ENCODE measurements at places on chromosomes 2 and 18.

DNA sequence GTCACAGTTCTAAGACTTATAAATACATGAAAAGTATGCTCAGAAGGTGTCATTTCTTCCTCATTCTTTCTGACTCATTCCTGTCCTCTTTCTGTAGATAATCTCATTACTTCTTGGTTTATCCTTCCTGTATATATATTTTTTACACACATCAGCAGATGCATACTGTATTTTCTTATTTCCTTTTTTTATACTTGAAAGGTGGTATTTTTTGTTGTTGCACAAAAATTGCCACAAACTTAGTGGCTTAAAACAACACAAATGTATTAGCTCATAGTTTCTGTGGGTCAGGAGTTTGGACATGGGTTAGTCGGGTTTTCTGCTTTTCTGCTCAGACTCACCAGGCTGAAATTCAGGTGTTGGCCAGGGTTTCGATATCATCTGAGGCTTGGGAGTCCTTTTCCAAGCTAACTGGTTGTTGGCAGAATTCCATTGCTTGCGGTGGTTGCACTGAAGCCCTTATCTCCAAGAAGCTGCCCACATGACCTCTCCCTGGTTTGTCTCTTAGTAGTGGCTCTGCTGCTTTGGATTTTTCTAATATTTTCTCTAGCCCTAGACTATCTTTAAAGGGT, 162.6 kb downstream of the FMNL2 start:
- no peak for DNase-seq

DNA sequence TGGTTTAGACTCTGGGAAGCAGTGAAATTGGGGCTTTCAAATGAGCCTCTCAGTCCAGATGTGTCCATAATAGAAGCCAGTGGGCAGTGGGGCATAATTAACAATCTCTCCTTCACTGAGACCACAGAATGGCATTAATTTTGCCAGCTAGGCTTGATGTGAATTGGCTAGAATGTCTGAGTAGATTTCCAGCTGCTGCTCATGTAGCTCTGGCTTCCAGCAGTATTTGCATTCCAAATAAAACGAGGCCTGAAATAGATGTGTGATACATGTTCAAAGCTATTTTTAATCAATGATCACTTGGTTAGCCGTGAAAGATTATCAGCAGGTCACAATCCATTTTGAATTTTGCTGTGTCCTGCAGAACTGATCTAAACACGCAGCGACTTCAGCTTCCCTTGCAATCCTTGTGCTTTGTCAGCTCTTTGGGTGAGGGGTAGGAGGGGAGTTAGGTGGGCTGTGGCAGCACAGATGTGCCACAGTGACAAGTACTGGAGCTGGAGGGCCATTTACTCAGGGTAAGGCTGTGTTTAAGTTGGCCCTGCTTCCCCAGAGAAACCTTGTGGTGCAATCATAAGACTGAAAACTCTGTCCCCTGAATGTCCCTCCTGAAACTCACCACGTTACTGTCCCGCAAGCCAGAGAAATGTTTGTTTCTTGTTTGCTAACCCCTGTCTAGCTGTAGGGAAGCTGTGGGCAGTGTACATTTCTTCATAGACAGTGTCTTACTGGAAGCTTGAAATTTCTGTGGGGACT, 56.9 kb upstream of the TMEM178A start:
- DNase-seq = no peak

DNA sequence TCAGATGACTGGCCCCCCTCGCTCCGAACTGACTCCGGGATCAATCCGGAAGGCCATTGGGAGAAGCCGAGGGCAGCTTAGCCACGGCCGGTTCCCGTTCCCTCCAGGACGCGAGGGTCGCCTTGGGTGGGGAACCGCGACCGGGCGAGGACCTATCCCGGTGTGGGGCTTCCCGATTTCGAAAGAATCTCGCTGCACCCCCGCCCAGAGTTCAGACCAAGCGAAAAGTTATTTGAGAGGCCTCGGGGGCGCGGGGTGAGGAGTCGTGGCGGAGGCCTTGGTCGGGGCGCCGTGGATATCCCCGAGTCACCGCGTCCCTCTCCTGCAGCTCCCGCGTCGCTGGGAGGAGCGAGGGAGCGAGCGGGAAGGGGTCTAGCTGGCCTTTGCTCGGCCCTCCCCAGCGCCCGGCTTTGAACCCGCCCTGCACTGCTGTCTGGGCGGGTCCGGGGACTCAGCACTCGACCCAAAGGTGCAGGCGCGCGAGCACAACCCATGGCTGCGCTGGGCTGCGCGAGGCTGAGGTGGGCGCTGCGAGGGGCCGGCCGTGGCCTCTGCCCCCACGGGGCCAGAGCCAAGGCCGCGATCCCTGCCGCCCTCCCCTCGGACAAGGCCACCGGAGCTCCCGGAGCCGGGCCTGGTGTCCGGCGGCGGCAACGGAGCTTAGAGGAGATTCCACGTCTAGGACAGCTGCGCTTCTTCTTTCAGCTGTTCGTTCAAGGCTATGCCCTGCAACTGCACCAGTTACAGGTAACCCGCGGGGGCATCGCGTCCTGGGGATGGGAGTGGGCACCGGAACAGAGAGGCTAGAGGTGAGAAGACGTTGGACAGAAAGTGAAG, at the start of gene CYP27A1:
CYP27A1 (plus strand) TSS at position 457 of the 837 bp plus-strand sequence; CDS start at position 493, 36 bp downstream.
- no peak for DNase-seq

DNA sequence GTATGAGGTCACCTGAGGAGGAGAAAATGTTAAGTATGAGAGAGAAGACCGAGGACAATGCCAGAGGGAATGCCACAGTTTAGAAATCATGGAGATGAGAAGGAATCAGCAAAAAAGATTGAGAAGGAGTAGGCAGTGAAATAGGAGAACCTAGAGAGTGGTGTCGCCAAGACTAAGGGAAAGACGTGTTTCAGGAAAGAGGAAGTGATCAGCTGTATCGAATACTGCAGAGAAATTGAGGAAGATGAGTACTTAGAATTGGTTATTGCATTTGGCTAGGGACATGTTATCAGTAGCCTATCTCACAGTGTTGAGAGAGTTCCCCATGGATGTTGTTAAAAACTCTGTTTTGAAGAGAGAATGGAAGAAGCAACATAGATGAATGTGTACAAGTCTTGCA, 112.3 kb downstream of the GALNT1 start:
- DNase-seq = no peak

- DNase-seq = no peak
These were observed 239.4 kb upstream of the SKOR2 start for GRCh38 chr18:47490882-47491281.

- peak; percentile 30 for DNase-seq
These were observed 54.6 kb upstream of the GPR17 start for GRCh38 chr2:127591221-127591923.

DNA sequence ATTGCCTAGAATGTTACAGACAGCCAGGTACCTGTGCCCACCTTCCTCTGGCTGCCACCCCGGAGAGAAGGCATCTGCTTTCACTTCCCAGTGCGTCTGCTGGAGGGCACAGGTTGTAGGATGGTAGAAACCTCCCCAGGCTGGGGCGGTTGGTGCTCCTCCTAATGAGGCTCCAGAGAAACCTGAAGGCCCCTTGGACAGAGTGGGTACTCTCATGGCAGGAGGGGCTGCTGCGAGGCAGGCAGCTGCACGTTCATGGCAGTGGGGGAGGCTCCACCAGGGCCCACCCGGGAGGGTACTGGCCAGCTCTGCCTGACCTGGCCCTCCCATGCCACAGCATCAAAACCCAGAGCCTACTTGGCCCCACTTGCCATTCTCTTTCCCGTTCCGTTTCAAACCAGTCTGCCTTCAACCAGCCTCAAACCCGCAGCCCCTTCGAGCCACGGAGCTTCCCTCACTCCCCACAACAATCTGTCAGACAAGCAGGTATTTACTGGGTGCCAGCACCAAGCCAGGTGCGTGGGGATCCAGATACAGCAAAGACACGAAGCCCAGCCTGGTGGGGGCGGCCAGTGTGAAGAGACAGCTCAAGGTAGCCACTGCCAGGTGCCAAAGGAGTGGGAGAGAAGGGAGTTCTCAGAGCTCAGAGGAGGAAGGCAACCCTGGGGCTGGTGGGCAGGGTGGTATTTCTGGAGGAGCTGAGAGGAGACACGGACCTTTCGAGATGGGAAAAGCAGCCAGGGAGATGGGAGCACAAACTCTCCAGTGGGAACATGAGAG, 229.6 kb downstream of the LOXHD1 start:
- no peak for DNase-seq

GRCh38 chr2:160278101-160278878, 78.2 kb upstream of the ITGB6 start:
- DNase-seq = no peak

DNA sequence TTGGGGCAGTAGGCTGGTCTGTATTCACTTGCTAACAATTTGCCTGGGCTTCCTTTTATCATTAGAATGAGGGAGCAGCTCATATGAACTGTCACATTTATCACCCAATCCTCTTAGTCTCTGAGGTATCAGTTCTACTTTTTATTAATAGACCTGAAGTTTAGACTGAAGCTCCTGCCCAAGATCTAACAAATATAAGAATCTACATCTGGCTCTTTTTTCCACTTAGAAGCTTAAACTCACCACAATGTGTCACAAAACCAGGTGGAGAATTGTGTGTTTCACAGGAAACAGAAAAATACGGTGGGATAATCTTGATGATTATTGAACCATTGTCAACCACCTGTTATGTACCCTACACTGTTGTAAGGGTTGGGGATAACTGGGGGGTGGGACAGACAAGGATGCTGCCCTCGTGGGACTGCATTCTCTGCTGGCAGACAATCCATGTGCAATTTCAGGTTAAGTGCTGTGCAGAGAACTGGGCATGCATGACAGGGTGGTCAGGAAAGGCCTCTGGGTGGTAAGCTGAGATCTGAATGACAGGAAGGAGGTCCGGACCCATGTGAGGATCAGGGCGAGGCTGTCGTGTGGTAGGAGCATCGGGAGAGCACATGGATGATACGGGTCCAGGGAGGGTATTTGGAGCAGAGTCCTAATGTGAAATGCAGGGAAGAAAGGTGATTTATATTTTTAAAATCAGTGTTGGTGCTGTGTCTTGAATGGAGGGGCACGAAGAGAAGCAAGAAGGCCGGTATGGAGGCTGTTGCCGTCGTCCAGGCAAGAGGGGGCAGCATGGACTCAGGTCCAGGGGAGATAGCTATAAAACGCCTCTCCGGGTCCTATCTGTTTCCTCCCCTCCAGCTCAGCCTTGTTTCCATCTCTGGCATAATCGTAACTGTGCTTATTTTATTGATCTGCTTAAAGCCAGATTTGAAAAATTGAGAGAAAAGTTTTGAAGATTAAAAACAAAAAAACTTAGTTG, 17.6 kb downstream of the MYL12B start:
- DNase-seq = no peak

DNA sequence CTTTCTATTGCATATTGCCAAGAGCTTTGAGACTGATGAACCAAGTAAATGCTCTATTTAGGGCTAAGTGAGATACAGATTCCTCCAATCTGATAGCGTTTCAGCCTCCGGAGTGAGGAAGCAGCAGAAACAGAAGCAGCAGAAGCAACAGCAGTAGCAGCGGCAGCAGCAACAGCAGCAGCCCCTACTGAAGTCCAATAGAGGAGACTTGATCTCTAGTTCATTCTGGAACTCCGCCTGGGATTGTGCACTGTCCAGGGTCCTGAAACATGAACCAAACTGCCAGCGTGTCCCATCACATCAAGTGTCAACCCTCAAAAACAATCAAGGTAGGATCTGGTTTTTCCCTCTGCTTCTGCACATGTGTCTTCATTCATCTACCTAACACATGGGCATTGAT, at the start of gene DPP10:
DPP10 (plus strand) TSS at position 132 of the 400 bp plus-strand sequence.
- no peak for DNase-seq

GRCh38 chr2:85548608-85548900, 9.6 kb downstream of the MAT2A start:
- DNase-seq = no peak

GRCh38 chr2:1633092-1633671, 111.1 kb downstream of the PXDN start:
- no peak for DNase-seq

DNA sequence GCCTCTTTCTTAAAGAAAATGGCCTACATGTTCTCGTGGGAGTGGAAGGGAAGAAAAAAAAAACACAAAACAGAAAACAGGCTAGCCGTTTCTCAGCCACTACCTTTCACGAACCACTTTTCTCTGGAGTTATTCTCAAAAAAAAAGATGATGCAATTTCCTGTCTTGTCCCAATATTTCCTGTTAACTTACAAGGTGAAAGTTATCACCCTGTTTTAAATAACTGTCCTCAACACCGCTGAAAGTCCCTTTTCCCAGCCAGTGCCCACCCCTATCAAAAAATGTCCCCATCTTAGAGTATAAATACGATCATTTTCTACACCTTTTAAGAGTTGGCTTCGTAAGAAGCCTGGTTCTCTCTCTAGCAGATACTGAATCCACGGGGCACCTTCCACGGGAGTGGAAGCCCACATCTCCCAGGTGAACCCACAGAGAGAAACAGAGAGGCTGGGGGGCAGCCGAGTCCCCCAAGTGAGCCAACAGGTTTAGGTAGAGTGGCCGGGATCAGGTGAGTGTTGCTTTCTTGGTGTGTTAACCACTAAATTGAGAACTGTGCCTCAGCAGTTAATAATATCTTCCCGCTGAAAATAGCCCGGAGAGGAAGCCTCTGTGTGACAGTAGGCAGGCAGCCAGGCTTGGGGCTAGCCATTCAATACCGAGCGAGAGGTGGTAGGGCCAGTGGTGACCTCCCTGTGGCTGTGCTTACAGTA, 15.9 kb downstream of the SMAD7 start:
- no peak for DNase-seq

DNA sequence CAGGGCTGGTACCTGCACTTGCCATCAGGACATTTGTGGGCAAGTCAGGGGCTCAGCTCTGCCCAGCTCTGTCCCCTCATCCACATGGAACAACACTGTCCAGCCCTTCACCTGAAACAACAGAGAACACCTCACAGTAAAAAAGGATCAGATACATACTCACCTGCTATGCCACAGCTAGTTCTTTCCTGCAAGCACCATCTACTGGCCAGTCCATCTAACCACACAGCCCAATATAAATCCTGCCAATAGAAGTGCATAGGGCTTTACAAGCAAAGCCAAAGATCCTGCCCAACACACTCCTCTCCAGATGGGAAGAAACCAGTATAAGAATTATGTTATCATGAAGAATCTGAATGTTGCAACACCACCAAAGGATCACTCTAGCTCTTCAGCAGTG, 52.2 kb upstream of the GALNT13 start:
- DNase-seq = no peak

- no peak for DNase-seq
These were observed 52.7 kb downstream of the DTNB start for GRCh38 chr2:25620711-25621110.

GRCh38 chr18:35029103-35029502, 12.1 kb upstream of the MAPRE2 start:
- DNase-seq = no peak

- no peak for DNase-seq
These were observed 221.9 kb upstream of the COL3A1 start for GRCh38 chr2:188752311-188752710.

DNA sequence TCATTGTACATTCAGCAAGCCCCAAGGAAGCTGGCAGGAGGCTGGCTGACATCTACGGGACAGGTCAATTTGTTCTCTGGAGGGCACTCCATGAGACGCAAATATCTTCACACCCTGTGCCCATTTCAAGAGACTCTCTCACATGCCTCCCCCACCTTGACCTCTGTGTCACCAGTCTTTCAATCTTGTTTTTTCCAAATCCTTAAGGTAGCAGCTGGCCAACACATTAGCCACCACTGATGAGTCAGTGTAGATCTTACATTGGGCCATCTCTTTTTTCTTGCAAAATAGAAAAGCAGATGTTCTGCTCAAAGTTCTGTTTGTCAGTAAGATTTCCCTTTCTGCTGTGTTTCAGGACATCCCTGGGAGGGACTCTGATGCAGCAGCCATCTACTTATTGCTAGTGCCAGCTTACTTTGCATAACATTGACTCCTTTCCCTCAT, 1.7 kb upstream of the DPP4 start:
- DNase-seq = no peak
